Activated CD4-positive, alpha-beta T cell treated with anti-CD3 and anti-CD28 coated beads for 36 hours (primary cell): ENCODE measurements at places on chromosomes 2 and 18. TPM values are rescaled to one million over a fixed set of nuclear protein-coding genes. Genes with fewer than 3 reads are reported as not detected.

DNA sequence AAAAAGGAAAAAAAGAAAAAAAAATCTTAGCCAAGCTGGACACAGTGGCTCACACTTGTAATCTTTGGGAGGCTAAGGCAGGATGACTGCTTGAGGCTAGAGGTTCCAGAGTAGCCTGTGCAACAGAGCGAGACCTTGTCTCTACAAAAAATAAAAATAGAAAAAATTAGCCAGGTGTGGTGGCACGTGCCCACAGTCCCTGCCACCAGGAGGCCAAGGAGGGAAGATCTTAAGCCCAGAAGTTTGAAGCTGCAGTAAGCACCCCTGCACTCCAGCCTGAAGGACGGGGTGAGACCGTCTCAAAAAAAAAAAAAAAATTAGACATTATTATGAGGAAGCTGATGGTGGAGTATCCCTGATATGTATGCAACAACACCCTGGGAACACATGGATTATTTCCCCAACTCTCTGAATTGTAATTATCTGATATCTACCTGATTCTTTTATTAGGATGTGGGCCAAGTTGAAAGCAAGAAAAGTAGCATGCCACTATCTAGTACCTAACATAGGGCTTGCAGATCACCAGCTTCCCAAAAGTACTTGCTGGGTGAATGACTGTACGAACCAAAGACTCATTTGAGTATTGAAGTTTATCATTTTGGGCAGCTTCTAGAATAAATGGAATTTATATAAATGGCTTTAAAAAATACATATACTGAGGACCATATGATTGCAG lies 140.9 kb downstream of the TCF4 start:
- DNase-seq = no peak

DNA sequence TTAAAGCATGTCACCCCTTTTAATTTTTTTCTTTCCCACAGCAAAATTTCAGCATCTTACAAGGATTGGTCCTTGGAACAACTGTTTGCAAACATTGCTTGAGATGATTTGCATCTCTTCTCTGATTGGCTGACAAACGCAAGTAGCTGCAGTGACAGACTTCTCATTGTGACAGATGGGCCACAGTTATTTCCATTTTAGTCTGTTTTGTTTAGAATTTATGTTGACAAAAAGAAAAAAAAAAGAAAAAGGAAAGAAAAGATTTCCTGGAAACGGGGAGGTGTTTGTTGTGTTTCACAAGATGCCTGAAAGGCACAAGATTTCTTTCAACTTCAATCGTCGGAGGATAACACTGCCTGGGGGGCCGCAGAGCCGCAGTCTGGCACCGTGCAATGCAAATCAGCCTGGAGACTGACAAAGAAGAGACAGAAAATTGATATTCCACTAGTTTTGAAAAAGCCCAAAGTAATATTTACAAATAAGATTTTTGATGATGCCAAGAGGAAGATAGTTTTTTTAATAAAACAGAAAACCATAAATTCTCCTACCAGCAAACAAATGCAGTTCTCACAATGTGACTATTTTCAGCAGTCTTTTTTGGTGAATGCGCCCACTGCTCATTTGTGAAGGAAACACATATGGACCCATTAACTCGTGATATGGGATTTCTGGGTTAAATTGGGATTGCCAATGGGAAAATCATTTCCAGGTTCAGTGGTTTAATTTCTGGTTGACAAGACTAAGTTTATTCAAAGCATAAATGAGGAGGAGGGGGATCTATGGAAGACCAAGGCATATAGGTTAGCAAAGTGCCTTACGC lies 296.2 kb upstream of the SMIM21 start:
- DNase-seq = no peak

GRCh38 chr2:60948926-60949579 lies 67.7 kb downstream of the REL start:
- DNase-seq = no peak

DNA sequence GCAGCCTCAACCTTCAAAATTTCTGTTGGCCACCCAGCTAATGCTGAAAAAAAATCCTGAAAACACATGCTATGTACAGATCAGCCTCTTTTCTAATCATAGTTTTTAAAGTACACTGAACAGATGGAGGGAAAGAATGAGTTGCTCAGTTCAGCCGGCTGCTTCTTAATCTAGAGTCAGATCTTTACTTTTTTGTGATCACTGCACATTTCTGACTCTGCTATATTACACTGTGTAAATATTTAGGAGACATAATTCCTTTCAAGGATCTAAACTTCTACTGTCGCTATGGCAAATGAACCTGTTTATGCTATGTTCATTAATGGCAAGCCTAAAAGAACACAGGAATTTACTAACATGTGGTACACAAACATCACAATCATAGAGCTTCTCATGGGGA lies 114.2 kb downstream of the SRBD1 start:
- DNase-seq = no peak

DNA sequence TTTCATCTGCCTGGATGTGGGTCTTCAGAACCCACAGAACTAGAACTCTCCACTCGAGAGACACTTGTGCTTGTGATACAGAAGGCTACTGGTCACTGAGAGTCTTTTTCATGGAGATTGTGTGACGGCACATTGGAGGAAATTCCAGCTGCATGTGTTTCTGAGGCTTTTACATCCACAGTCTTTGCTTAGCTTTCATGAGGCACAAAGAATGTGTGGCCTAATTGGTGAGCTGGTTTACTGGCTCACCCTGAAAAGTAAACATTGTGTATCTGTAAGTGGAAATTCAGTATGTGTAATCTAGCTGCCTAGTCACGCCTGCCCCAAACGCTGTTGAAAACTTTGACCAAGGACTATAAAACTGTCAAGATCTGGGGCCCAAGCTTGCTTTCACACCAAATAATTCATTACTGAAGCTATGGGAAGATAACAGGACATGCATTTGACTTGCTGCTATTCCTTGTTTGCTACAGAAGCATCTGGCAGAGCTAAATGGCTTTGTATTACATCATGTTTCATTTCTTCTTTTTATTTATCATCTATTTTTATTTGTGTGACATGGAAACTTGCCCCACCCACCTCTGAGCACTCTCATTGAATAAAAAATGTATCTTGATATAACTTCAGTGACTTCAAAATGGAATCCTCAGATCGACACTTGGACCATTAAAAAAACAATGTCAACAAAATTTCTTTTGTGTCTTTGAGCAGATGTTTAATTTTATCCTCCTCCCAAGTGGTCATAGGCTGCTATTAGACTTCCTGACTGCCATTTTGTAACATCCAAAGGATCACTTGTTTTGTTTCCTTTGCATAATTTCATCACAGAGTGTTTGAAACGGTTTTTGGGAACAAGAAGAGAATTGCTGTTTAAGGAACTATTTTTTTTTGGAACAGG lies 80.2 kb downstream of the EFEMP1 start:
- no peak for DNase-seq

DNA sequence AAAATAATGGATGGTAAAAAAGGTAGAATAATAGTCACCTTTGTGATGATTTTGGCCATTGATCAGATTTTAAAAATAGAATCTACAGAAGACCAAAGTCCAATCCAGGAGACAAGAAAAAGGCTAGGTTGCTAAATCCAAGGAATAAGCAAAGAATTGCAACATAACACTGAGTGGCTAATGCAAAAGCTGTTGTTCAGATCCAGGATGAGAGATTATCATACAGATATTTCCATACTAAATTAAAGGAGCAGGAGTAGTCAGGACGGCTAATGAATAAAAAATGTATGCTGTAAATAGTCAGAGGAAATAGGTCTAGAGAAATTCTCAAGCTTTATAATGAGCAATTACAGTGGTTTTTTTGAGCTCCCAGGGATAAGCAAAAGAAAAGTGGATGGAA lies 745.9 kb upstream of the ACVR2A start:
- DNase-seq = no peak

GRCh38 chr2:101231937-101232730 lies 20.6 kb upstream of the CNOT11 start:
- DNase-seq = no peak

DNA sequence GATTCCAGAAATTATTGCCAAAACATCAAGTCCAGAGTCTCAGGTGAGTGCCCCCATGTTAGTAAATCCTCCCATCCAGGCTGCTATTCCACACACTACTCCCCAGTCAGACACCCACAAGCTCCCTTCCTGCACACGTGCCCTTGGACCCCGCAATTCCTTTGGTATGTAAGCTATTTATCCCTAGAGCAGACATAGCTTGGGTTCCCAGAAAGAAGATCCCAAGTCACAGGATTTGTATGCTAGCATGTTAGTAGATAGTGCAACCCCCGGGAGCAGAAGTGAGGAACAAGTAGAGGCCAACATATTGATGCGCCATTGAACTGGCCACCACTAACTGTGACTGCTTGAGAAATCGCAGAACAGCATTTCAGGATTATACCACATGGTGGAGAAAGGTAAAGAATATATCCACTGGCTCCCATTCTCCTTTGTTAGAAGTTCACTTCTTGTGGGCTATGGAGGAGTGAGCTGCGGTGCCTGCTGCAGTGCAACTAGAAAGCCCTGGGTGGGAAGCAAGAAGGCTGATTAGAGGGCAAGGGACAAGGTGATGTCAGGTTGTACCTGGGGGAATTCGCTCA lies 137.5 kb upstream of the CHAC2 start:
- no peak for DNase-seq

GRCh38 chr2:111659361-111660333 lies 224.3 kb downstream of the ANAPC1 start:
- no peak for DNase-seq

DNA sequence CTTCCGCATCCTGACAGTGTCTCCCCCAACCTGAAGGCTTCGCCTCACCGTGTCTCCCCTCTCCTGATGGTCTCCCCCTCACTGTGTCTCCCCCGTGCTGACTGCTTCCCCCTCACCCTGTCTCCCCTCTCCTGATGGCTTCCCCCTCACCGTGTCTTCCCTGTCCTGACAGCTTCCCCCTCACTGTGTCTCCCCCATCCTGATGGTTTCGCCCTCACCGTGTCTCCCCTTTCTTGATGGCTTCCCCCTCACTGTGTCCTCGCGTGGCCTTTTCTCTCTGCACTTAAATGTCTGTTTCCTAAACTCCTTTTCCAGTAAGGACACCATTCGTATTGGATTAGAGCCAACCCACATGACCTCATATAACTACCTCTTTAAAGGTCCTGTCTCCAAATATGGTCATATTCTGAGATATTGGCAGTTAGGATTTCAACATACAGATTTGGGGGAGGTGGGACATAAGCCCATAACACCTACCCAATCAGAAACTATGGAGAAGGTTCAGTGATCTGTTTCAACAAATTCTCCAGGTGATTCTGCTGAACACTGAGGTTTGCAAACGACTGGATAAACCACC lies 47.9 kb upstream of the RAB27B start:
- DNase-seq = no peak

GRCh38 chr18:61679836-61680235 lies 213.0 kb downstream of the RNF152 start:
- no peak for DNase-seq

DNA sequence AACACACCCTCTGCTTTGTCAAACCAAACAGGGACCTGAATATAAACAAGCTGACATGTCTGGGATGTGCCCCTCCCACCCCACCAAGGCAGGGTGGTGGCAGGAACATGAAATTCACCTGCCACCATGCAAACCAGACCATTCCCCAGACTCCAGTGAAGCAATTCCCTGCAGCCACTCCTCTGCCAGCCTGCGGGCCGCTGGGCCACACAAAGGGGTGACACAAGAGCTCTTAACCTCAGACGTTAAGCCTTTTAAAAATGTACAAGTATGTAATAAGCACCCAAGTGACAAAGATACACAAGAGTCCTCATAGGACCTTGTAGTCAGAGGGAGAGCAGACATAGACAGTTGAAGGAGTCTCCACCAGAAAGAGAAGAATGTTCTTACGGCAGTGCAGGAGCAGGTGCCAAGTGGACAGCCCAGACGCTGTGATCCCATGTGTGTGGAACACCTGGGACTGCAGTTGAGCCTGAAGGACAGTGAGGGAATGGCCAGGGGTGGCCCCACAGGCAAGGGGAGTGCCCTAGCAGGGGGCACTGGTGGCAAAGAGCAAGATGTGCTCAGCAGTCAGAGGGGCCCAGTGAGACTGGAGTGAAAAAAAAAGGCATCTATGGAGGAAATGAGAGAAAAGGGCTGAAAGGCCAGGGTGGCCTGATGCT lies 36.9 kb downstream of the CRACDL start:
- no peak for DNase-seq

DNA sequence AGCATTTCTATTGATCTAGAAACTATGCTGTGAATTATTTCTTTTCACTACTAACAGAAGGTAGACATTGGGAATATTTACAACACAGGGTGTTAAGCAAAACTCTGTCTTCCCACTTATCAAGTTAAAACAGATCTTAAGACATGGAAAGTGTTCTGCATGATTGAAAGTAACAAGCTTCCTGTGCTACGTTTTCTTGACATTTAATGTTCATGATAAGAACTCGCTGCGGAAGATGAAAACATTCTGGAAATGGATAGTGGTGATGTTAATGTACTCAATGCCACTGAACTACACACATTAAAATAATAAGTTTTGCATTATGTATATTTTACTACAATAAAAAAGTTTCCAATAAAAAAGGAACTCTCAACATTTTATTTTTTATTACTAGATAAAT lies 74.4 kb upstream of the SCN7A start:
- DNase-seq = no peak

- DNase-seq = peak; percentile 8
These were observed 9.1 kb upstream of the DSG3 start for GRCh38 chr18:31438402-31438801.

- no peak for DNase-seq
These were observed 14.8 kb upstream of the GPR55 start for GRCh38 chr2:230939691-230940470.

DNA sequence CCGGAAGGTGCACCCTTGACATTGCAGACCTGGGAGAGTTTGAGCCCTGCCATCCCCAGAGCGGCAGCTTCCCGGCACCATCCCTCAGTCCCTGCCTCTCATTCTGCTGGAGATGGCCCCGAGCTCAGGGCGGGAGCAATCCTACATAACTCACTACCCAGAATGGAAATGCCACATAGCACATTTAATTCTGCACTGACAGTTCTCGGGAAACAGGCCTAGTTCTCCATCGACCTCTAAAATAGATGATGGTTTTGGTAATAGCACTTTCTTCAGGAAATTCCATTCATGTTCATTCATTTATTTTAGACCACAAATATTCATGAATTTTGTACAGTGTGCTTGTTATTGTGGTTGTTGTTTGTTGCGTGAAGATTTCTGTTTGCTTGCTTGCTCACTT lies 92.9 kb upstream of the SLC14A2 start:
- no peak for DNase-seq

DNA sequence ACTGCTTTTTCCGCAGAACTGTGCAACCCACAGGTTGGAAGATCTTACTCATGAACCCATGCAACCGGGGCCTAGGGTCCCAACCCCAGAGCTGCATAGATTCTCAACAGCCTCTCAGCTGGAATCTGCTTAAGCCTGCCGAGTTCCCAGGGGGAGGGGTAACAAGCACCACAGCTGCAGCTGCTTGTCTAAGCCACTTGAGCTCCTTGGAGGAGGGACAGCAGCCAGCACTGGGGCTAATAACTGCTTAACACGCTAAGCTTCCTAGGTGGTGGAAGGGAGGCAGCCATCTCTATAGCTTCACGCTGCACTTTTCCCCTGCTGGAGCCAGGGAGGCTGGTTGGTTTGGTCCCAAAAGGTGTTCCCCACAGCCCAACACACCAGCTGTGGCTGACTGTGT lies 311.6 kb downstream of the DSC3 start:
- no peak for DNase-seq

Gene TMEM17
- 0.25 TPM for total RNA-seq

Gene POTEI
- not detected for total RNA-seq

Gene REV1
- total RNA-seq = 38.2 TPM

Gene HSPE1
- 250 TPM for total RNA-seq

Gene SPC25
- total RNA-seq = 38.4 TPM

Gene C2orf66
- total RNA-seq = 0.09 TPM

Gene SLC23A3
- 1.9 TPM for total RNA-seq
